ENCODE measurements at places on chromosomes 2 and 18.

GRCh38 chr2:239819974-239820555 lies 205.1 kb downstream of the NDUFA10 start:
- DNase-seq, result no peak

DNA sequence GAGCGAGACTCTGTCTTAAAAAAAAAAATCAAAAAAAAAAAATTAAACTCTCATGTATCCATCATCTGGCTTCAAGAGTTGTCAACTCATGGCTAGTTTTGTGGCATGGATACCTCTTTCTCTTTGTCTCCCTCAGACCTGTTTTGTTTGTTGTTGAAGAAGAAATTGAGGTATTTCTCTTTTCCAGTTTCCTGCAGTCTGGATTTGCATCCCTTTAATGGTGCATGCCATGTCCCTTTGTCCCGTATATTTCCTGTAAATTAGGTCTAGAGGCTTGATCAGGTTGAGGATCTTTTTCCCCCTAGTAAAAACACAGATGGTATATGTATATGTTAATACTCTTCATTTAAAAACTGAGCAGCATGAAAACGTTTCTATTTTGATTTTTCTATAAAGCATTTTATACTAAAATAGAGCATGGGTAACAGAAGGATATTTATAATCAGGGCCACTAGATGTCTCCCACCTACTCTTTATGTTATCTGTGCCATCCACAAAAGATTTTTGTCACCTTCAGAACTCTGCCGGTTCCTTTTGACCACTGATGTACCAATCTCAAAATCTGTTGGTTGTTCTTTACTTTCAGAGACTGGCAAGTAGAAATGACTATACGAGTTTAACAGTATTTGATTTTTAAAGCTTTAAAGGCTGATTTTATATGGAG lies 80.1 kb downstream of the GALNT1 start:
- no peak for DNase-seq

DNA sequence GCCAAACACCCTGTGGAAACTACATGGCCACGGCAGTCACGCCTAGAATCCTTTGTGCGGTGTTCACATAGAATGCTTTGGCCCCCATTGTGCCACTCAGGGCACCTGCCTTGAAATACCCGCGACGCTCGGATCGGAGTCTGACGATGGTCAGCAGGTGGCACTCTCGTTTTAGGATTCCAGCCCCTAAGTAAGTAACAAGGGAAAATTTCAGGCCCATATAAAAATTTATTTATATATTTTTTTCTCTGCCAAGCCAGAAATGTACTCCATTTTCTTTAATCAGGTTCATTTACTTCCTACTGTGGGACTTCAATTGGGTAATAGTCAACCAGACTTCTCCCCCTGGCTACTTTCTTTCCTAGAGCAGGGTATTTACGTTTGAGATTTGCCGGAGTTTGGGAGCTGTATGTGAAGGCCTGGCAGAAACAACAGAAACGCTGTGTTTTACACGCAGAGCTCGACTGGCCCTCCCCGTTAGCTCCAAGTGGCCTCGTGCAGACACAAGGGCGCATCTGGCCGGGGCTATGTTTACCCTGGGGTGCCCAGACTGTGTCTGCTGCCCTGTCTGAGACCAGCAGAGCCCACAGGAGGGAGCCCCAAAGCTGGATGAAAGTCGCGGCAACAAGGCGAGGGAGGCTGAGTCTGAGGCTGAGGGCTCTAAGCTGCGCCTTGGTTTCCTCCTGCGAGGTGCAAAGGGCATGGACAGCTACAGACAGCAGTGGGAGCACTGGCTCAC lies 41.6 kb downstream of the LRRC30 start:
- DNase-seq, result peak; percentile 62

DNA sequence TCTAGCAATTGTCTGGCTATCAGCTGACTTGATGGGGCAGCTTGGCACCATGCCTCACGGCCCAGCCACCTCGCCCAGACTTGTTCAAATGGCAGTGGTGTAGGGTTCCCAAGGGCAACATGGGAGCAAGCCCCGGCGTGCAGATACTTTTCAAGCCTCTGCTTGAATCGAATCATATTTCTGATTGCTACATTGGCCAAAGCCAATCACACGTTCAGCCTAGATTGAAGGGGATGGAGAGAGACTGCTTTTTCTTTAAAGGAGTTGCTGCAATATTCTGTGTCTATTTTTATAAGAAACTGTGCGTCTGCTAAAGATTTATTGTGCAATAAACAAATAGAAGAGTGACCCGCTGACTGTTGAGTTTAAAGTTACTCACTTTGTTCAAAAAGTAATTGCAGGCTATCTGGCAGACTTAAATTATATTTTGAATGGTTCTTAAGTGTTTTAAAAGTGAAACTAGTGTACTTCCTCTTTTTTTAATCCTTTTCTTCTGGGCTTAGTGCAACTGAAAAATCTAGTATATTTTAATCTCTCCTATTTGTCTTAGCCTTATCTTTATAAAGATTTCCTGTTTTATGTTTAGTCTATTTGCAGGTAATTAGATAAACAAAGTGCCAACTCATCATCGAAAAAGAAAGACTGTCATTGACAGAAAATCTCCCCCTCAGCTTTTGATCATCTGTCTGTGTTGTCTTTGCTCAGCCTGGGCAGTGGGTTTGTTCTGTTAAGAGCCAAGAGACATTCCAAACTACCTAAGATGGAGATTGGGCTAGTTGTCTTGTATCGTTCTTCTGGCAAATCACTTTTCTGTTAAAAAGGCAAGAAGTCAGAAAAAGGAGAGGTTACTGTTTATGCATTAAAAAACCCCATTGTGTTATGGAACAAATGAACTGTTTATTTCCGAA lies 156.1 kb downstream of the TPGS2 start:
- DNase-seq, result no peak

DNA sequence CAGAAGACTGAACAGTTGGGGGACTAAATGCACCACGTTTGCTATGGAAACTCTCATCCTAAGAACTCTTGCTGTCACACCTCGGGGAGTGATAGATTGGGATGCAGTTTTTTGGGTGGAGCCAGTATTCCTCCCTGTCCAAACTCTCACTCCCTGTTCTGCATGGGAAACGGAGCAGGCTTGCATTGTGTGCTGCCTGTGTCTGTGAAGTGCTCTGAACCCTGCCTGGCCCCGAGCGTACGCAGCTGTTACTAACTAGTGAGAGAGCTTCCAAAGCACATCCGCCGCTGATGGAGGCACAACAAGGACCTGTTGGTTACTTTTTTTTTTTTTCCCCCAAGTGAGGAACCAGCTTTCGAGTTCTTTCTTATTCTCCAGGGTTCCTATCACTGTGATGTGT lies 195.5 kb downstream of the ANAPC1 start:
- no peak for DNase-seq

DNA sequence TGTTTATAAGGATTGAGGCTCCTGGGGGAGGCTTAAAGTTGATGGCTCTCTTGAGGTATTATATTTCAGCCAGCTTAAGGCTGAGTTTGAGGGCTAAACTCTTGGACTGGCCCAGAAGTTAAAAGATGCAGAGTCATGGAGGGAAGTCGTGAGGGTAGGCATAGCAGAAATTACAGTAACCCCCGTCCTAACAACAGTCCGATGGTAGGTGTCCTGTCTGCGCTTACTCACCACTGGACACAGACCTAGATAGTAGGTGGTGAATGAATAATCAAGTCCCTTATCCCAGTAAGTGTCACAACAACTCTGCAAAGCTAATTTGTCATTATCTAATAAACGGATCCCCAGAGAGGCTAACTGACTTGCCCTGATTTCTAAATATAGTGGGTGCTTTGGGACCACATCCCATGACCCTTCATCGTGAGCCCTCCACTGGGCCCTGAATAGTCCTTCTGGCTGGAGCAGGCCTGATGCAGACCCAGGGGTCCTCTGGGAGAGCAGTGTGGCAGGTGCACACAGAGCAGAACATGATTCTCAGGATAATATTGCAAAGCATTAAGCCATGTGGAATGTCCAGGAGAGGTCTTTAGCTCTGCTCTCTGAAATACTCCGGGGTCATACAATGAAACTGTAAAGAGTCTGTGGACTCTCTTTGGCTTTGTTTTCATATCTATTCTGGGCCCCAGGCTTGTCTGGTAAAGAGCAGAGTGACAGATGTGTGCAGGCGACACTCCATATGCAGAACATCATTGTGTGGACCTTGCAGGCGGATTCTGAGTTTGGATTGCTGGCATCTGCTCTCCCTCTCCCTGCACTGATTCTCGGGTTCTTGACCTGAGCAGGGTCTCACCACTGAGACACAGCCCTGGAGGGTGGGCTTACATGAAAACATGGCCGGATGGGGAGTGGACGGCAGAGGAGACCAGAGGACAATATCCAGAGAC lies 98.1 kb downstream of the RNF144A start:
- no peak for DNase-seq

- DNase-seq, result no peak
These were observed 4.0 kb downstream of the KLHL29 start for GRCh38 chr2:23388756-23389514.

- no peak for DNase-seq
These were observed 32.5 kb downstream of the HDAC4 start for GRCh38 chr2:239368321-239368720.

DNA sequence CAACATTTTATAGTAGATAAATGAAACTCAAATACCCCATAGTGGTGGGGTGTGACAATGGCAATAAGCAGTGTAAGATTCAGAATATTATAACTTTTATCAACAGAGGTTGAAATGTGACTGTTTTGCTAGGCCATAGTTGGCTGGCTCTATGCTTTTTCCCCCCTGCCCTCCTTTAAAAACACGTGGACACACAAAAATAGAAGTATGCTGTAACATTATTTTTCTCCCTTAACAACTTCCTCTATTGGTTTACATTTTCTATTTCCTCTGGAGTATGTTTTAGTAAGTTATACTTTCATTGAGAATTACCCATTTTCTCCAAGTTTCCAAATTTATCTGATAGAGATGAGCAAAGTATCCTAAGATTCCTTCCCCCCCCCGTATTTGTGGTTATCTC lies 31.1 kb downstream of the NDUFAF7 start:
- no peak for DNase-seq

GRCh38 chr2:132426656-132427055 lies 10.1 kb downstream of the GPR39 start:
- no peak for DNase-seq

- DNase-seq, result no peak
These were observed 110.0 kb downstream of the COL4A4 start for GRCh38 chr2:227054006-227054405.

- no peak for DNase-seq
These were observed 39.6 kb downstream of the DCDC2C start for GRCh38 chr2:3742743-3743508.

GRCh38 chr2:61670591-61671501 lies 132.7 kb upstream of the XPO1 start:
- DNase-seq, result no peak

DNA sequence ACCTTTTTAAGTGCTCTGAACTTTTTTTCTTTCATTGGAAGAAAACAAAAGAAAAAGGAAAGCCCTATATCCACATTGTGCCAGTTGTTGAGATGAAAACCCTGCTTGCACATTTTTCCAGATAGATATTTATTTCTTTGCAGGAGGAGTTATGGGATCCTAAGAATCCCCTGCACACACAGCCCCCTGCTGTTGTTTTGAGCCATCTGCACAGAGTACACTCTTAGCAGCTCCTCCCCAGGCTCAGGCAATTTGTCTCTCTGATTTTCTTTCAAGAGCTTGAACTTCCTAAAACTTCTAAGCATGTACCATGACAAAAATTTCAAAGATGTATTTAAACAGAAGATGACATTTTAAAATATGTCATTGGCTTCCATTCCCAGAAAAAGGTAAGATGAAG lies 436.9 kb downstream of the METTL4 start:
- DNase-seq, result no peak
